ENCODE measurements at places on chromosomes 1 and 21. TPM values are rescaled to one million over a fixed set of nuclear protein-coding genes. Genes with fewer than 3 reads are reported as not detected.

RGS8 gene
- not detected for total RNA-seq

GRCh38 chr1:220485131-220485530 lies 42.8 kb upstream of the MARK1 start:
- no peak for DNase-seq

DNA sequence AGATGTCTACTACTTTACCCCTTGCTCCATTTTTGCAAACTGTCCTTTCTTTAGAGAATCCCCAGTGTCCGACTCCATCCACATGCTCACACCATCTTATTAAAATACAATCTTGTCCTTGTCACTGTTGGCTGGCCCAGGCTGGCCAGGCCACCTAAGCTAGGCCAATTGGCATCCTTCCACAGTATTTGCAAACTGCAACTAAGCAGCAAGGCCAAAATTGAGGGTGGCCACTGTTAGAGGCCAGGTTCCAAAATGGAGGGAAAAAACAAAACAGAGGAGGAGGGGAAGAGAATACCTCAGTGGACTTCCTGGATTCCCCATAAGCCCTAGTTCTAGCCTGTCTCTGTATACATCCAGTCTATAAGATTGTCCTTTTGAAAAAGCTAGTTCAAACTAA lies 4.3 kb downstream of the FAM89A start:
- no peak for DNase-seq

- no peak for DNase-seq
These were observed 3.9 kb downstream of the INKA2 start for GRCh38 chr1:111735321-111735720.

GRCh38 chr1:201282931-201283829 lies at the start of gene PKP1:
Gene PKP1 (plus strand): TSS chr1:201283506. CDS start chr1:201283703, 197 bp downstream.
- DNase-seq: peak; percentile 48

CALML6 gene
- total RNA-seq: not detected

DNA sequence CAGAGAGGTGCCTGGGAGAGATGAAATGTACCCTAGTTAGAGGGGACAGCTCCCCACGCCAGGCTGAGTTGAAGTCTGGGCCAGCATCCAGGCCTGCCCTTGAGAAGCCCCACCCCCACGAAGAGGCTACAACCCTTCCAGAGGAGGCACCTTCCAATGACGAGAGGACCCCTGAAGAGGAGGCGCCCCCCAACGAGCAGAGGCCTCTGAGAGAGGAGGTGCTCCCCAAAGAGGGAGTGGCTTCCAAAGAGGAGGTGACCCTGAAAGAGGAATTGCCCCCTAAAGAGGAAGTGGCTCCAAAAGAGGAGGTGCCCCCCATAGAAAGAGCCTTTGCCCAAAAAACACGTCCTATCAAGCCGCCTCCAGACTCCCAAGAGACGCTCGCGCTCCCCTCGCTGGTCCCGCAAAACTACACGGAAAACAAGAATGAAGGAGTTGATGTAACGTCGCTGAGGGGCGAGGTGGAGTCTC lies 3.1 kb downstream of the EVA1B start:
- DNase-seq: no peak

- no peak for DNase-seq
These were observed 9.0 kb downstream of the GON4L start for GRCh38 chr1:155847823-155848529.

- DNase-seq: no peak
These were observed 144.4 kb upstream of the HNRNPU start for GRCh38 chr1:245008761-245009160.

DNA sequence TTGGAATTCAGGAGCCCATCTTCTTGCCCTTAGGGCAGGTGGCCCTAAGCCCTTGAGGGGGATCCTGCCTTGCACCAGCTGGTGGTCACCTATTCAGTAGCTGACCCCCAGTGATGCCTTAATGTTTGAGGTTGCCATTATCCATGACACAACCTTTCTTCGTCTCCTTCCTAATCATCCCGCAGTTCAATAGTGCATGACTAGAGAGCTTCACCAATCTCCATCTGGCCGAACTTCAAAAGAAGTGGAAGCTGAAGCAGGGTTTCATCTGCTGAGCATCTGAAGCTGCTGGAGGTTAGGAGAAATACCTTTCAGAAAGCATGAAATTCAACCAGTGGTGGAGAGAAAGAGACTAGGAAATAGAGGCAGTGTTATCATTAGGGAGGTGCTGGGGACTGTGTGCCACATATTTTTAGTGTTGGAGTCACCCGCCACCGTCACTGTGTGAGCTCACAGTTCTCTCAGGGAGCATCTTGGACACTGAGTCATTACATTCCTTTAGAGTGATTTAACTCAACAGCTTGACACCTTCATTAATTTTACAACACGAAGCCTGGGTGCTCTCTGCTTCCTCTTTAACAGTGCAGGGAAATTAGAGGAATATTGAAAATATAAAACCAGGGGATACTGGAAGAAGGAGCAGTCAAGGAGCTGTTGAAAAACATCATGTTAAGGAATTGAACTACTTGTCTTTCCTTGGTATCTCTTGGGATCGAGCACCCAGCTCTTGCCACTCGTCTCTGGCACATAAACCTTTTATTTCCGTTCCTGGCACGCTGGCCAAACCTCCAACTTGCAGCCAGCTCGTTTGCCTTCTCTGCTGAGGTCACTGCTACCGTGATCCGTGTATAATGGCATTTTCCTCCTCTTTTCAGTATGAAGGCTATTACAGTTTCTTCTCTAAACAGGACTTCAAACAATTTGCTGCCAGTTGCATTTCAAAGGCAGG lies 53.6 kb downstream of the PEX14 start:
- DNase-seq: peak; percentile 95

GRCh38 chr1:21156019-21156418 lies 20.7 kb downstream of the EIF4G3 start:
- no peak for DNase-seq

GRCh38 chr1:182003953-182004586 lies 57.4 kb downstream of the ZNF648 start:
- DNase-seq: peak; percentile 66

NEGR1 gene
- total RNA-seq: 16.3 TPM

- no peak for DNase-seq
These were observed 7.8 kb downstream of the TNFRSF18 start for GRCh38 chr1:1198423-1199140.

DNA sequence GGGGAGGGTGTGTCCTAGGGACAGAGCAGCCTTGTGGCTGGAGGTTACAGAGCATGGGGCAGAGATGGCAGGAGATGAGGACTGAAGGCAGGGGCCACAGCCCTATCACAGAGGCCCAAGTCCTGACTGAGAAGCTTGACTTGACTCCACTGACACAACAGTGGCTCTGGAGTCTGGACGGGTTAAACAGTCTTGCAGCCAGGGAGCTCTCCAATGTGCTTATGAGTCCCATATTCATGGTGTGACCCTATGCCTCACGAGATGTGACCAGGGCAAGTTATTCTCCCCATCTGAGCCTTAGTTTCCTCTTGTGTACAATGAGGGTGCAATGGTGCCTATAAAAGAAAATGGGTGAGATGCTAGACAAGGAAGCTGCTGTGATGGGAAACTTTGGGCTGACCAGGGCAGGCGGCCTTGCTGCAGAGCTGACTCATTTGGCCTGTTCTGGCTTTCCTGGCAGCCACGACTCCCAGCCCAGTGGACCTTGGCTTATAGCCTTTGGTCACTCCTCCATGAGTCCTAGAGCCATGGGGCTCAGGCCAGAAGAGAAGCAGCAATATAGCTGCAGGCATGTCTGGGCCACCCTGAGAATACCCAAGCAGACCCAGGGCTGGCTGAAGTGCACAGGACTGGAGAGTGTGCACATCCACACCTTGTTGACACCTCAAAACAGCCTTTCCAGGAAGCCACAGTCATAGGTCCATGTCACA lies 2.8 kb upstream of the TTC22 start:
- DNase-seq: no peak
